ENCODE measurements at places on chromosomes 4 and X.

DNA sequence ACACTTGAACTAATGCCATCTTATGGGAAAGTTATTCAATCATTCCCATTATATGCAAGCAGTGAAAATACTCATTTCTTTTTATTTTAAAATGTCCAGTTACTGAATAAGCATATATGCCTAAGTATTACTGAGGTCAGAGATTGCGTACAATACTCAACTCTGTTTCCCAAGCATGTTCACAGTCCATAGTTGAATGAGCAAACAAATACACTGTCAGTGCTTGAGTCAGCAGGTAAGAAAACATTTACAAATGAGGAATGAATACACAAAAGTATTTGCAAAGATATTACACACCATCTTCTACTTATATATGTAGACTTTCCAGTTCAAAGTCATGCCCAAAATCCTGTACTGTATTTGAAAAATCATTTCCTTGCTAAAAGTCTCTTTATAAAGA is 74.1 kb downstream of the TSPAN5 start:
- DNase-seq = no peak

- peak; percentile 26 for DNase-seq
Measured at GRCh38 chr4:64158648-64159326, 250.5 kb downstream of the TECRL start.

GRCh38 chr4:32219306-32220075 is 1499.3 kb downstream of the PCDH7 start:
- no peak for DNase-seq

- no peak for DNase-seq
Measured at GRCh38 chr4:104971462-104971861, 175.2 kb upstream of the TET2 start.

GRCh38 chr4:60611762-60612496 is 588.2 kb upstream of the ADGRL3 start:
- no peak for DNase-seq
